ENCODE measurements at places on chromosomes 1 and 21.

DNA sequence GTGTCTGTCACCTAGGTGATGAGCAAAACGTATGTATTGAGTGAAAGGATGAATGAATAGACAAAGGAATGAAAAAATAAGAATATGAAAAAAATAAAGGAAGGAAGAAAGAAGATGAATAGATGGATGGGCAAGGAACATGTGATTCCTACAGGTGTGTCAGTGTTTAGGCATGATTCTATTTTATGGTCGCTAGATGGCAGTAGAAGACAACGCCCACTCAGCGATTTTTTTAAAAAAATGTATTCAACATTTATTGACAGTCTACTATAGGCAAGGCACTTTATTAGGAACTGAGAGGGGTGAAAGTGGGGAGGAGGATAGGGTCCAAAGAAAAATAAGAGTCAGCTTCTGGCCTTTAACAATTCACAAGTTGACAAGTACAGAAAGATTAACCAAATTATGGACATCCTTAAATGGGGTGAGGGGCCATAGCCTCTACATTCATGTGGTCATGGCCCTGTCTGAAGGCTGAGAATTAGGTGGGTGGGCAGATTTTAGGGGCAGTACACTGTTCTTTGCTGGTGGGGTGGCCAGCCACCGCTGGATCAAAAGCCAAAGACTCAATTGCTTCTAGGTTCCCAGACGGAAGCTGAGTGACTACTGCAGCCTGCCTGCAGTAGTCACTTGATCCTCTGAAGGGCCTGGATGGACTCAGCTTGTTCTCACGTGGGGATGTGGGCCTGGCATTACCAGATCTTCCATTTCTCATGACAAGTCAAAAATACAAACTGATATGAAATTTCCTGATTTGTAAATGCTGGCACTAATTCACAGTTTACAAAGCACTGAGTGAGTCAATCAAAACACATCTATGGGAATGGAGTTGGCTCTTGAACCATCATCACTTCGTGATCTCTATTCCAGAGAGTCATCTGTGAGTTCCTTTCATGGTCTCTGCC lies 83.9 kb downstream of the FASLG start:
- no peak for DNase-seq

DNA sequence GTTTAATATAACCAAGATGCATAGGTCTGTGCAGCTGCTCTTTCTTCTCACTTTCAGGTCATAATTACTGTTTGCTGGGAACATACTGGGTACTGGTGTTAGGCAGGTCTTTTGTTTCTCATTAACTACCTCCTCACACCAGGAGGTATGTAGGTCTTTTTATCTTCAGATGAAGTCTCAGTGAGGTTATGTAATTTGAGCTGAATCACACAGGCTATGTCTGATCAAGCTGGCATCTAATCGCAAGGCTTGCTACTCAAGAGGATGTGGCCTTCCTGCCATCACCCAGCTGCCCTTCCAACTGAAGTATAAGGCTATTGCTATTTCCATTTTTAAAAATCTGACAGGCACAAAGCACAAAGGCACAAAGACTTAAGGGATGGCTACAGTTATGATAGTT lies 96.4 kb downstream of the RUNX1 start:
- DNase-seq = peak; percentile 21

DNA sequence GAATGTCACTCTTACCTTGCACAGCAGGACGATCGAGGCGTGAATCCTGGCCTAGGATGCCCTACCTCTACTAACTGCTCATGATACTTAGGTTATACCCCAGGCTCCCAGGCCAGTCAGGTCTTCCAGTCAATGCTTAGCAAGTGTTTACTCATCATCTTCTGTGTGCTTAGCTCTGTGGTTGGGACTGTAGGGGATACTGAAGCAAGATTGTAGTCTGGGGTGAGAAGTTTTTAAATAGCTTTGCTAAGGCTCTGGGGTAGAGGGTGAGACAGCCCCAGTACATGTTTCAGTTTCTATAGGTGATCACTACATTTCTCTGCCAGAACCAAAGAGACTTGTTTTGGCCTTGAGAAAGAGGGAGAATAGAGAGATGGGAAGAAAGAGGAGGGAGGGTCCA lies 250.8 kb upstream of the KIAA0040 start:
- DNase-seq = no peak

DNA sequence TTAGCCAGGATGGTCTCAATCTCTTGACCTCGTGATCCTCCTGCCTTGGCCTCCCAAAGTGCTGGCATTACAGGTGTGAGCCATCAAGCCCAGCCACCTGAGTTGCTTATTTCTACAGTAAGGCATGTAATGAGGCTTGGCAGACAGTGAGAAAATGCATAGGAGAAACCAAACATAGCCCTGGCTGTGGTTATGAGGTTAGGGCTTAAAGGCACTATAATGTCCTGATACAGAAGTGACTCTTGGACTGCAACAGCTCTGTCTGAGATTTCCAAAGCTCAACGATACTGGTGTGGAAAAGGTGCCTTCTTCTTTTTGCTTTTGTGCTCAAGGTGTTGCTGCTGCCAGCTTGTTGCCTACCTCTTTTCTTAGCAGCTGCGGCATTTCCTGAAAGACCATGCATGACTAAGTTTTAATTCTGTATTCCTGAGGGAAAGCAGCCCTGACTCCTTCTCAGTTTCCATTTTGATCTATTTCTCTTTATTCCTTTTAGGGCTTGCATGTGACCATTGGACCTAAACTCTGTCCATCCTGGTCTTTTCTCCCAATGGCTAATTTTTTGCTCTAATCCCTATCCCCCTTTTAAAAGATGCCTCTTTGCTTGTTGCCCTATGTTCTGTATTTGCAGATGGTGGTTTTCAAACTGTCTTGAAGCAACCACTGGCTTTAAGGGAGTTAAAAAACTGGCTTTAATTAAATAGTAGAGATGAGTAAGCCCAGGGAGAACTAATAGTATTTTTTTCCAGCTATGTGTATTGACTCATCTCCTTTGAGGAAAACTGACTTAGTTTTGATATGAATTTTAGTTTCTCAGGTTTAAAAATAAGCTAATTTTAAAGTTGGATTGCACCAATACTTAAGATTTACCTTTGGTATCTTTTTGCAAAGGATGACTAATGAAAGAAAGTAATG lies 70.3 kb downstream of the KIF1B start:
- DNase-seq = no peak

DNA sequence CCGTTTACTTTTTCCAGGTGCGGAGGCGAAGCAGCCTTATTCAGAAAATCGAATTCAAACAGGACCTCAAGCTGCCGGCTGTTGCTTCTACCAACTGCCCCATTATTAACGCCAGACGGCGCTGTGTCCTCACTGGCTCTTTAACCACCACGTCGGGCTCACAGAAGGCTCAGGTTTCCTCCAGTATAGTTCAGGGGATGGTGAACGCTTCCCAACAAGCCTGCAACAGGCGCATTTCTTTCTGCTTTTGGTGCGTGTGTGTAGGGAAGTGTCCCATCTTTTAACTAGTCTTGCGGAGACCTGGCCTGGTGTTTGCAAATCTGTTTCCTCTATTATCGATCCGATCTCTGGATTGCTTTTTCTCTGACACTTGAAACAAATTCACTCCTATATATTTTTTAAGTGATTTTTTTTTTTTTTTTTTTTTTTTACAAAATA lies 791 bp upstream of the STUM start:
- DNase-seq = peak; percentile 68

- no peak for DNase-seq
These were observed 134.6 kb downstream of the TSEN15 start for GRCh38 chr1:184186167-184186566.

DNA sequence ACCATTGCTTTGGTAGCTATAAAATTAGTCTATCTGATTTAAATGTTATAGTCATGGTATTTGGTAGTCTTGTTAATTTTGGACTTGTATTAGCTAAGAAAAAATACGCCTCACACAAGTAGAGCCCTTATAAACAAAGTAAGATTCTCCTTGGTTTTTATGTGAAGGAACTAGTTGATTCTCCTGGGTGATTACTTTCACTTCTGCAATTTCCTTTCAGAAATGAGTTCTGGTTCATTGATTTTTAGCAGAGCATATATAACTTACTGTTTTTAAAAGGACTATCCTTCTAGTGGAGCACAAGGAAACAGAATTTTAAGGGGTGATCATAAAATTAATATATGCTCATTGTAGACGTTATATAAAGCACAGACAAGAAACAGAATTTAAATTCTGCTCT lies 120.1 kb downstream of the BACH1 start:
- DNase-seq = no peak

- DNase-seq = no peak
These were observed 77.6 kb downstream of the PLXNA2 start for GRCh38 chr1:208166340-208167138.

- DNase-seq = no peak
These were observed 39.4 kb upstream of the ZFYVE9 start for GRCh38 chr1:52102336-52103013.

- DNase-seq = no peak
These were observed at the start of gene SLC26A9 for GRCh38 chr1:205943245-205943644. SLC26A9 (minus strand) TSS chr1:205943456; CDS start chr1:205935820, 7,636 bp downstream.

GRCh38 chr1:118989878-118990378 lies 1.8 kb upstream of the TBX15 start:
- DNase-seq = no peak

- DNase-seq = no peak
These were observed 144.4 kb upstream of the ETS2 start for GRCh38 chr21:38661197-38661871.

DNA sequence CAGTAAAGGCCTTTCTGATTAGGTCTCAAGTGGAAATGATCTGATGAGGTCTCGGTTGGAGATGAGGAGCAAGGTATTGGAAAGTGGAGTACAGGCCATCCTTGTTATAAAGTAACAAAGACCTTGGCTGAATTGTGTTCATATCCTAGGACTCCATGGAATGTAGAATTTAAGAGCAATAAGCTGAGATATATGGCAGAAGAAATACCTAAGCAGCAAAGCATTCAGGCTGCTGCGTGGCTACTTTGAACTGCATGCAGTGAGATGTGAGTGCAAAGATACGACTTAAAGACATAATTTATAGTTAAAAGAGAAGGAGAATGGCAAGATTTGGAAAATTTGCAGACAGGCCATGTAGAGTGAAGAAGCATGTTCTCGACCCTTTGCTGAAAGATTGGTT lies 11.2 kb upstream of the XPR1 start:
- no peak for DNase-seq

DNA sequence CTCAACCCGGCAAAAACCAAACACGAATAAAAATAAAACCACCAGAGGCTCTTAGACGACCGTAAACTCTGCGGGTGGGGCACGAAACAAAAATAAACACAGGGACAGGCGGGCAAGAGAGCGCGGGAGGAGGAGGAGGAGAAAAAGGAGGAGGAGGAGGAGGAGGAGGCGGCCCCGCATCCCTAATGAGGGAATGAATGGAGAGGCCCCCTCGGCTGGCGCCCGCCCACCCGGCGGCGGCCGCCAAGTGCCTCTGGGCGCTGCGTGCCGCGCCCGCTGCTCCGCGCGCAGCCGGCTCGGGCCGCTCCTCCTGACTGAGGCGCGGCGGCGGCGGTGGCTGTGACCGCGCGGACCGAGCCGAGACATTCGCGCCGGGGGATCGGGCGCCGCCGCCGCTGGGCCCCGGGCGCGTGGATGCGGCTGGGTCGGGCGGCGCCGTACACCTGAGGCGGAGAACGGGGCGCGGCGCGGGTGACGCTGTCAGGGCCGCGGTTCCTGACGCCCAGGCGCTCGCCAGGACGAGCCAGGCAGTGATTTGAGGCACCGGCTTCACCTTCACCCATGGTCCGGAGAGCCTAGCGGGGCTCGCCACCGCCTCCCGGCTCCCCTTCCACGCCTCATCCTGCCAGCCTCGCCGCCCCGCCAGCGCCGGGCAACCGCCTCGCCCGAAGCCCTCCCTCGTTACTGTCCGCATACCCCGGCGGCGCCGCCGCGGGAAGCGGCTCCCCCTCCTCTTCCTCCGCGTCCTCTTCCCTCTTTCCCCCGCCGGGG lies at the start of gene MARK1:
Gene MARK1, plus strand, starts transcription at position 229 of the 771 bp plus-strand sequence. CDS start 687 bp downstream, outside the sequence.
- DNase-seq = peak; percentile 75

DNA sequence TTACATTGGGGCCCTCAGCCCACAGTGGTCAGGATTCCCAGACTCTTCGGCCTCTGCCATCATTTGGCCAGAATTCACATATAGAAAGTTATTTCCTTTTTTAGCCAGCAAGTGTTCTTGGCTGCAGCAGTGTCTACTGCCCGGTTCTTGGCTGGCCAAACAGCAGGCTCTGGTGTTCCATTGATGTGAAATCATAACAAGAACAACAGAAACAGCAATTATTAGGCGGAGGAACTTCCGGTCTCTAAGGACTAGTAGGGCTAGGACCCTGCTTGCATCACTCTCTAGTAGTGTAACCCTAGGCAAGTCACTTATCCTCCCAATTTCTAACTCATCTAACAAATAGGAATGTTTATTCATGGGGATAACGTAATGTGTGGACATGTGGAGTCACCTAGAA lies 8.7 kb upstream of the GJA5 start:
- no peak for DNase-seq

- no peak for DNase-seq
These were observed 8.1 kb upstream of the MYOG start for GRCh38 chr1:203093754-203094410.

DNA sequence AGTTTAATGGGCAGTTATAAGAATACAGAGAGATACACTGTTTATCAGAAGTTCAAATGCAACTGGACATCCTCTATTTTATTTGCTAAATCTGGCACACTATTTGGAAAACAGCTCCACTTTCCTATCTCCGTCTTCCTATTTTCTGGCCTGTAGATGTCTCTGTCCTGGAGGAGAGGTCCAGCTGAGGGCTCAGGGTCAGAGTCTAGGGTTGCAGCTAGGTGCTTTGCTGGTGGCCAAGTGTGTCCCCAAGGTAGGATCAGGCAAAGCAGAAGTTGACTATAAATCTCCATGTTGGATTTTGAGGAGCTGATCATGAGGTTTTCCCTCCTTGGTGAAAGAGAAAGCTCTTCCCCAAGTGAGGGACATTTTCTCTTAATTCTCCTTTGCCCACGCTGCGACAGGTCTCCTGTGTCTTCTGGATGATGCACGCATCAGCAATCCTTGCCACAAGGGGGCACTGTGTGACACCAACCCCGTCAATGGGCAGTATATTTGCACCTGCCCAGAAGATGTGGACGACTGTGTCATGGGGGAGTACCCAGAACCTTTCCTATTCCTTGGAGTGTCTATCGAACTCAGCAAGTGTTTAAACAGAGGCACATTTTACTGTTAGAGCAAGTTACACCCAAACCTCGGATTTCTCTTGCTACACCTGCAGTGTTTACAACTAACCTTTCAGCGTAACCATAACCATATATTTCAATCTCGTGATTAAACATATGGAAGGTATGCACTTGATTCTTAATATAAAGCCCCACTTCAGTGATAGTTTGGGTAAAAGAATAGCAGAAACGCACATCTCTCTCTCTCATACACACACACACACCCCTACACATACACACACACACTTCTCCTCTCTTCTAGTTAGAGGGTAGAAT lies 10.2 kb downstream of the ADAM30 start:
- peak; percentile 20 for DNase-seq

Measured in NCI-H1105 (cell line).